ENCODE measurements at places on chromosomes 2 and 18.

DNA sequence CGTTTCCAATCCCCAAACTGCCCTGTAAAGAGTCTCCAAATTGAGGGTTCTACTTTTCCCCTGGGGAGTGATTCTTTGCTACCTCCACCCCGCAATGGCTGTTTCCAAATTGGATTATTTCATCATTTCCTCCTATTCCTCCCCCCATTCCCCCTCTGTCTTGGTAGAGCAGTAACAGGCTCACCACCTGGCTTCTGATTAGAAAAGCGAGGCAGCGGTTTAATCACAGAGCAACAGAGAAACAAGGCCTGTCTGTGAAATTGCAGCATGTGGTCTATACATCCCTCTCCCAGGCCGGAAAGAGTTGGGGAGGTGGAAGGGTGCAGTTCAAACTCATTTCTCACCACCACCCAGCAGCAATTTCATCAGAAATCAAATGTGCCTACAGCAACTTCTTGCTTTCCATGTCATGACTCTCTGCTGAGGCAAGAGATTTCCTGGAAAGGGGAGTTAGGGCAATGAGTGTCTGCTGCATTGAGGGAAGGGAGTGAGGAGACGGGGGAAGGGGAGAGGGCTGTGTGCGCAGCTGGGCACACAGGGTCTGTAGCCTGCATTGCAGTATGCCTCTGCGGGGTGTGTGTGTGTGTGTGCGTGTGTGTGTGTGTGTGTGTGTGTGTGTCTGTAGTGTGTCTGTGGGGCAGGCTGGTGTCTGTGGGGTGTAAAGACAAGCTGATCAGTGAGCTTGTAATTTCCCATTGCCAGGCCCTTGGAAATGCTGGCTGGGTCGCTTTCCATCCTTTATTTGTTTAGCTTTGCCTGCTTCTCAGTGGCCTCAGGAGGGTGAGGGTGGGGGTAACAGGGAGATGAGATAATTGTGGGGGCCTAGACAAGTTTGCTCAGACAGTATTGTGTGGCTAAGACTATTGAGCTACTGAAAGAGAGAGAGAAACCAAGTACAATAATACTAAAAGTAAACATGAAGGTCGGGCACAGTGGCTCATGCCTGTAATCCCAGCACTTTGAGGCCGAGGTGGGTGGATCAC is 13.5 kb upstream of the IGFBP2 start:
- DNase-seq = no peak

DNA sequence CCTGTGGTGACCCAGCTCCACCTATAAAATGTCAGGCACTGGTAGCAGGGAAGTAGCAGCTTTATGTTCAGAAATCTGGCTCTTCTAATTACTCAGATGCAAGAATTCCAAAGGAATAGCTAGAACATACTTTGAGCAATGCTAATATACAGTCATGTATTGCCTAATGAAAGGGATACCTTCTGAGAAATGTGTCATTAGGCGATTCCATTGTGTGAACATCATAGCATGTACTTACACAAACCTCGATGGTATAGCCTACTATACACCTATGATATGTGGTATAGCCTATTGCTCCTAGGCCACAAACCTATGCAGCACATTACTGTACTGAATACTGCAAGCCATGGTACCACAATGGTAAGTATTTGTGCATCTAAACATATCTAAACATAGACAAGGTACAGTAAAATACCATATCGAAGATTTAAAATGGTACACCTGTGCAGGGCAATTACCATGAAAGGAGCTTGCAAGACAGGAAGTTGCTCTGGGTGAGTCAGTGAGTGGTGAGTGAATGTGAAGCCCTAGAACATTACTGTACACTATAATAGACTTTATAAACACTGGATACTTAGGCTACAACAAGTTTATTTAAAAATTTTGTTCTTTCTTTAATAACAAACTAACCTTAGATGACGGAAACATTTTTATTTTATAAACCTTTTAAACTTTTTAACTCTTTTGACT is 50.3 kb upstream of the ETAA1 start:
- DNase-seq = no peak

GRCh38 chr2:204005940-204006721 is 69.6 kb downstream of the ICOS start:
- no peak for DNase-seq

DNA sequence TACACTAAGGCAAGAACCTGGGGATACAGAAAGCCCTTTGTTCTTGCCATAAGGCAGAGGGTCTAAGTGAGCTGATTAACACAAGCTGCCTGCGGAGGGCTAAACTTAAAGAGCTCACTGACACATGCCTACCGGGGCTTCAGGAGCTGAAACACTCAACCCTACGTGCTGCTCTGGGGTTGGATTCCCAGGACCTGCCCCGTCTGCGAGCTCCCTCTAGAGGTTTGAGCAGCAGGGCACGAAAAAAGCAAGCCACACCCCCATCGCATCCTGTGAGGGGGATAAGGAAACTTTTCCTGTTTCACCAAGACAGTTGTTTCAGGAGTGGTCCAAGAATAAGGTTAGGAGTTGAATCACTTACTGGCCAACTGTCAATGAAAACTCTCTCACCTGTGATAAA is 562.1 kb downstream of the TMX3 start:
- peak; percentile 14 for DNase-seq

GRCh38 chr18:41226911-41227310 is 728.1 kb upstream of the PIK3C3 start:
- no peak for DNase-seq

DNA sequence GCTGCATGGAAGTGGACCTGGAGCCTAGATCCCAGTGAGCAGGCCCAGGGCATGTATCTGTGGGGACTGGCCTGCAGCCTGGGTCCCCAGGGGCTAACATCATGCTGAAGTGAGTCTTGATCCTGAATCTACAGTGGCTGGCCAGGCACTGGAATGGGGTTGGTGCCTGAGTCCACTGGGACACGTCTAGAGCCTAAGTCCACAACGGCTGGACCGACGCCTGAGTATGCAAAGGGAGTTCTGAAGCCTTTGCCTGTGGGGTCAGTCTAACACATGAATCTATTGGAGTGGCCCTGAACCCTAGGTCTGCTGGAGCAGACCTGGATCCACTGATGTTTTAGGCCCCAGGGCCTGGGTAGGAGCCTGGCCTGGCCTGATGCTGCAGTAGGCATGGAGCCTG is 665.5 kb downstream of the DCDC2C start:
- no peak for DNase-seq

GRCh38 chr2:21361957-21362486 is 238.3 kb downstream of the TDRD15 start:
- DNase-seq = no peak

GRCh38 chr18:51659781-51660180 is 462.3 kb upstream of the MEX3C start:
- no peak for DNase-seq

- no peak for DNase-seq
These were observed 17.5 kb upstream of the FAHD2A start for GRCh38 chr2:95384854-95385569.

GRCh38 chr2:9974343-9974742 is 22.9 kb downstream of the GRHL1 start:
- DNase-seq = no peak

DNA sequence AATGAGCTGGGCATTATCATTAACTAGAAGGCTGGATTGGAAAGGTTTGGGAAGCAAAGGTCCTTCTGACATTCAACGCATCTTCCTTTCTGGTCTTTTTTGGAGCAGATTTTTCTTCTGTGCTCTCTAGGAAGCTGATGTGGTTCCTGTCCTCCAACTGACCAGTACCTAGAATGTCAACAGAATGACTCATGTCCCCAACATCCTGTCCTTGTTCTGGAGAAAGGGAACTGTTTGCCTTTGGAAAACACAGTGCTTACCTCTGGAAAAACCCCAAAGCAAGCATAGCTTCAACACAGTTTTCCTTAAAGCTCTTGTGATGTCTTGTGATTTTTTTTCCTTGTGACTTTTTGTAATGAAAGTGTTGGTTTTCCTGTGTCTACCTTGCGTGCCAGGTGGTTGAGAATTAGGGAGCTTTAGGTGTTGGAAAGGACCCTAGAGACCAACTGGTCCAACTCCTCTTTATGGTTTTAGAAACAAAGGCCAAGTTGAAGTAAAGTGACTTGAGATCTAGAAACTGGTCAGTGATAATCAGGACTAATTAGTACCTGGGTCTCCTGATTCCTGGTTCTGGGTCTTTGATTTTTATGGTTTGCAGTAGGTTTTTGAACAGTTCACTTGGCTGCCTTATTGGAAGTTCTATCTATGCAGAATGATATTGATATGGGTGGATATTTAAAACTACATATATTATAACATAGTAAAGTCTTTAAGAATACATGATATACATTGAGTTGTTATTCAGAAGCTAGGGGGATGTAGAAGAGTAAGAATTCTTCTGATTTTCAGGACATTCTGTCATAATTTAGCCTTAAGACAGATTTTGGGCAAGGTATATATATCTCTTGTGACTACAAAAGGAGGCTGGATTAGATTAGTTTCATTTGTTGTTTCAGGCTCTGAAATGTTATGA is 70.5 kb downstream of the FMNL2 start:
- DNase-seq = no peak

DNA sequence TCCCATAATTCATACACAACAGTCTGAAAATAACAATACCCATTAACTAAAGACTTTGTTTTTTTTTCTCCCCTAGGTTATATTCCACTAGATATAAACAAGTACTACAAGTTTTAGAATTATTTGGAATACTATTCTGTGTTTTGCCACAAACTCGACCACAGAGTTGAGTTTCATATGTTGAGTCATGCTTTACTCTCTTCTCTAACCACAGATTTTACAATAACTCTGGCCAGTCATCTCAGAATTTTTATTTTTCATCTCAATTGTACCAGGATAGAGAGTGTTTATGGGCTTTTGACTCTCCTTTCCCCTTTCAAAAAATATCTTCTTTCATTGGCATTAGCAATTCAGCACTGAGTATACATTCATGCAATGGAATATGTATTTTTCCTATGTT is 348.7 kb upstream of the GALNT5 start:
- DNase-seq = no peak

- no peak for DNase-seq
These were observed 51.4 kb downstream of the TFCP2L1 start for GRCh38 chr2:121233486-121234110.

GRCh38 chr2:143955401-143956065 is 564.4 kb downstream of the ZEB2 start:
- DNase-seq = no peak

GRCh38 chr2:76692908-76693307 is 829.3 kb downstream of the LRRTM4 start:
- no peak for DNase-seq

DNA sequence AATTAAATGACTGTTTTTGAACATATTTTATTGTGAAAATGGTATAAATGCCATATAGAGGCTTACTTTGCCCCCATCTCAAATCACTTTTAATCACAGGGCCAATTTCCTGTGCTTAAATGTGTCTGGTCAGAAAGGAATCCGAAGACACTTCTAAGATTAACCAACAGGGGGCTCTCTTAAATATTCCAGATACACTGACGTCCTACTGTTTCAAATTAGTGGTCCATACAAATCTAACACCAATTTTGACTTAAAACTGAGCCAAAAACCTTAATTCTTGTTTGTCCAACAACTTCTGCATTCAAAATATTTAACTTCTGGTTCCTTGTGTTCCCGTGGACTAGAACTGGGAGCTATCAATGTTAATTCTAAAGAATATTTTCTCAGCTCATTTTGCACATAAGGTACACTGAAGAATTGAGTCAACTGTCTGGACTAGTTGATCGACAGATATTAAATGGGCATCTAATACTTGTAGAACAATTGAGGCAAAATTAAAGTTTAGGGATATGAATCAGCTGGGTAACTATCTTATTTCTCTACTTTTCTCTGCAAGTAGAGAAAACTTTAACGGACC is 557.5 kb downstream of the ARHGAP15 start:
- DNase-seq = peak; percentile 39

GRCh38 chr2:30422444-30423040 is 24.5 kb upstream of the LCLAT1 start:
- DNase-seq = no peak

DNA sequence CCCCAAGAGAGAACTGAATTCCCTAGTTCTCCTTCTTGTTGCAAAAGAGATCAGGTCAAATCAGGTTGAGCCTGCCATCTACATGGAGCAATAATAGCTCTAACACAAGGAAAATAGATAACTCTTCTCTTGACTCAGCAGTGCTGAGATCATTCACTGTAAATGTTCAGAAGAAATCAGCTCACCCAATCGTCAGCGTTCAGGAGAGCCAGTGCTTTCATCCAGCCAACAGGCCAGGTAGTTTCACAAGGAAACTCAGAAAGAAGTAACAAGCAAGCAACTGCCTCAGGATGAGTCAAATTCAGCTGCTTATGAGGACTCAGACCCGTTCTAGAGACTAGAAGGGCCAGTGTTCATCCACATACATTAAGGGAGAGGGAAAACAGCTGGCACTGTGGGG is 5.9 kb downstream of the LMAN2L start:
- no peak for DNase-seq

DNA sequence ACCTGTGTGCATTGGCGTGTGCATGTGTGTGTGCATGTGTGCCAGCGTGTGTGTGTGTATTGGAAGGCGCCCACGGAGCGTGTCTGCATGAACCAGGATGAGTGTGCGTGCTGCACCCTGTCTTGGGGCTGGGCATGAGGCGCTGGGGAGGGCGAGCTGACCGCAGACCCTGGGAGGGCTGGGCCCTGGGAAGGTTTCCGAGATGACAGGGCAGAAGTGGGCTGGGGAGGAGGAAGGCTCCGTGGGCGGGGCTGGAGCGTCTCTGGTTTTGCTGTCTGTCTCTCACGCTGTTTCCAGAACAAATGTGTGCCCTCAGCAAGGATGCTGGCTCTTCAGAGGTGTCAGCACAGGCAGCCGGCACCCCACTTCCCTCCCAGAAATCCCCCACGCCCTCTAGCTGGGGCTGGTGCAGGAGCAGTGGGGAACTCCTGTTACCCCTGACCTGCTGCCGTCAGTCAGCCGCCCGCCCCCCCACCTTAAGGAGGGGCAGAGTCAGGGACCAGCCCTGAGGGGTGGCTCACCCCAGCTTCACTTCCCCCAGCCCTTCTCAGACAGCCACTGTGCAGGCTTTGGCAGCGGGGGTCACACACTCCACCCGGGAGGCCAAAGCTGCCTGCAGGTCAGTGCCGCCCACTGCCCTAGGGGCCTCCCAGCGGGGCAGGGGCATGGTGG is at the start of gene GPR35:
TSS of gene GPR35 (plus strand) at position 531 of the 672 bp plus-strand sequence. CDS start 4,473 bp downstream, outside the sequence.
- no peak for DNase-seq

DNA sequence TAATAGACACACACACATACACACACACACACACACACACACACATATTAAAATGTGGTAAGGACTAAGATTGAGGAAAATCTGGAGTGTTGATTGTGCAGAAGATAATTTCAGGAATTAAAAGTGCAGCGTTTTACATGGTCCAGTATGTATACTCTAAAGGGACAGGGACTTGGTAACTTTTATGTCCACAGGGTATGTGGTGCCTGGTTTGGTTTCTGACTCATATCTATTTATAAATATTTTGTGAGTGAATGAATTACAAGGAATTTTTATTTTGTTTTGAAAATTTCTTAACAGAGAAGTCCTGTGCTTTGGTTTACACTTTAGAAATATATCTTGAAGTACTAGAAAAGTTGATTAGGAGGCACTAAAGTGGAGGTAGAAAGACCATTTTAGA is 287.7 kb upstream of the NXPH2 start:
- no peak for DNase-seq

- DNase-seq = no peak
These were observed 326.9 kb downstream of the LPIN1 start for GRCh38 chr2:12073217-12073852.

All from HEK293T (cell line).